DND-41 (cell line): ENCODE measurements at places on chromosomes 16 and 17.

GRCh38 chr17:63838631-63839171, 3.8 kb downstream of the SMARCD2 start:
- no peak for DNase-seq

DNA sequence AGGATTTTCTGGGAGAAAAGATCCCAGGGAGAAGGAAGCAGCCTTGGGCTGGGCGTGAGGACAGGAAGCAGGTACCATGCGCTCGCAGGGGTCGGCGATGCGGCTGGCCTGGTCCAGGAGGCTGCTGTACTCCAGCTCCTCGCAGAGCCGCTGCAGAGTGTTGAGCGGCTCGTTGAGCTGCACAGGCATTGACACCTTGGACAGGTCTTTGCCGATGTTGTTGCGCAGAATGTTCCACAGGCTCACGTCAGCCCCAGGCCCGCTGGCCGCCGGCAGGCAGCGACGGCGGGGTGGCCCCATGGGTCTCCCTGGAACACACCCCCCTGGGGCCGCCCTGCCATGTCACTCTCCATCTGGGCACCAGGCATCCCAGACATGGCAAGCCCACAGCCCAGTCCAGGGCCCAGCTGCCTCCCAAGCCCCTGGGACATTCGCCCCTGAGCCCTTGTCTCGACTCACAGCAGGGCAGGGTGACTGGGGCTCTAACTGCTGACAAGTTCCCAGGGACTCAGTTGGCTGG, 8.0 kb downstream of the OSBPL7 start:
- DNase-seq = no peak

- no peak for DNase-seq
Observed at GRCh38 chr17:9750524-9750923, 40.9 kb downstream of the DHRS7C start.

- DNase-seq = peak; percentile 58
Observed at GRCh38 chr16:20844588-20844987, 38.3 kb downstream of the REXO5 start.

DNA sequence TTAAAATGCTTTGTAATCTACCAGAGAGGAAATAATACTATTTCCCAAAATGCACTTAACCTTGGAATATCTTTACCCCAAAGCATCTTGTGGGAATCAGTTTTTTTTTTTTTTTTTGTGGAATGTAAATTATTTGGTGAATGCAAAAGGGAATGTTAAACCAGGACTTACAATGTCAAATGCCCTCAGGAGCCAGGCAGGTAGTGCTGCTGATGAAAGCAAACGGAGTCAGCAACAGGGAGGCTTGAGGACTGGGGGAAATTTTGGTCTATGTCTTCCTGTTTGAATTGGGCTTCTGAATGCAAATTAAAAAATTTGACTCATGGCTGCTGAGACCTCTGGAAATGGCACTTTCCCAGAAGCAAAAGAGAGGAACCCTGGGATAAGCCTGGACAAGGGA, 96.5 kb upstream of the NLRP1 start:
- DNase-seq = no peak

GRCh38 chr16:30115238-30115637, 1.9 kb upstream of the GDPD3 start:
- no peak for DNase-seq

DNA sequence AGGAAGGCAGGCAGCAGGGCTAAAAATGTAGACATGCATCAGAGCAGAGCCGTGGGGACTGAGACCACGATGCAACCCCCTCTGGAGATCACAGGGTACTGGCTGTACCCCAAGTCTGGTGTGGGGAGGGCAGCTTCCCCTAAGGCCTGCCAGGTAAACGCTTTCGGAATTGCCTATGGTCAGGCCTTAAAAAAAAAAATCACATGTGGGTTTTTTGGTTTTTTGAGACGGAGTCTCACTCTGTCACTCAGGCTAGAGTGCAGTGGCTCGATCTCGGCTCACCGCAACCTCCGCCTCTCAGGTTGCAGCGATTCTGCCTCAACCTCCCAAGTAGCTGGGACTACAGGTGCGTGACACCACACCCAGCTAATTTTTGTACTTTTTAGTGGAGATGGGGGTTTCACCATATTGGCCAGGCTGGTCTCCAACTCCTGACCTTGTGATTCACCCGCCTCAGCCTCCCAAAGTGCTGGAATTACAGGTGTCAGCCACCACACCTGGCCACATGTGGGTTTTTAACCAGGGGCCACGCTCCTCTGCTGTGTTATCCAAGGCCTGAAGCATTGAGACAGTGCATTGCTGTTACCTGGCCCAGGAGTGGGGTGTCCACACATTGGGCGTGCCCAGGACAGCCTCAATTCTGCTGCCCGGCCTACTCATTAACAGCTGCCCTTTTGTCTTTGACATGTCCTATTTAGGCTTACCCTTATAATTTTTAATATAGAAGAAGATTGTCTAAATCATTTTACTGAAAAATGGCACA, 50.4 kb downstream of the LITAF start:
- no peak for DNase-seq

DNA sequence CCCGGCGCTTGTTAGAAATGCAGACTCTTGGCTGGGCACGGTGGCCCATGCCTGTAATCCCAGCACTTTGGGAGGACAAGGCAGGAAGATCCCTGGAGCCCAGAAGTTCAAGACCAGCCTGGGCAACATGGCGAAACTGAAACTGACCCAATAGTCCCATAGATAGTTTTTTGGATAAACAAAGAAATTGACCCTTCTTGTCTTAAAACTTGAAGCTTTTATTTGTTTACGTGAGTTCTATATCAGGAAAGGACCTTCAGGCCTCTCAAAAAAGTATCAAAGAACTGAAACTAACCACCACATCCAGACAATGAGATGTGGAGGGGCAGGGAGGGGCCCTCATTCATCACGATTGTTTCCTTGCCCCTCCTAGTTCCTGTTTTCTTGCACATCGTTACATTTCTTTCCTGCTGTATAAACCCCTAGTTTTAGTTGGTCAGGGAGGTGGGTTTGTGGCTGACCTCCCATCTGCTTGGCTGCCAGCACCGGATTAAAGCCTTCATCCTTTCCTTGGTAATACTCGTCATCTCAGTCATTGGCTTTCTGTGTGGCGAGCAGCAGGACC, 29.9 kb upstream of the PRM1 start:
- DNase-seq = peak; percentile 50

DNA sequence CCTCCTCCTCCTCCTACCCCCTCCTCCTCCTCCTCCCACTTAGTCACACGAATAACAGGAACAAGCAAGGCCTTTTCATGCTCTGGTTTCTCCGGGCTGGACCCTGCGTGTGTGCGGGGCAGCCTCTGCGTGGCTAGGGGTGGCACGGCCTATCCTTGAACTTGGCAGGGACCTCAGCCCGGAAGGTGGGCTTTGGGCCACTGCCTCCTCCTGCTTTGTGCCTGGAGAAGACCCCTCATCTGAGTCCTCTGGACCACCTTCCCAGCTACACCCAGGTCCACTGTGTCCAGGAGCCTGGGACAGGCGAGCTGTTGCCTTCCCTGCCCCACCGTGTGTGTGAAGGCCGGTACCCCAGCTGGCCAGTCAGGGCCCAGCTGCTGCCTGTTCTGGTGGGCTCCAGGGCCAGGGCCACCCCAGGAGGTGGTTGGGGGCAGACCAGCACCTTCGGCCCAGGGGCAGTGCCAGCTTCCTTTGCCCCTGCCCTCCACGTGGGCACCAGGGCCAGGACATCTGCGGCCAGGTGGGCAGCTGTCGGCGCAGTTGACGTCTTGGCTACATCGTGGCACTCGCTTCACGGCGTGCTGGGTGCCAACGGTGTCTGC, 35.4 kb downstream of the GINS2 start:
- DNase-seq = no peak

- no peak for DNase-seq
Observed at GRCh38 chr17:393806-394717, 41.5 kb upstream of the RPH3AL start.

- no peak for DNase-seq
Observed at GRCh38 chr16:66911112-66911511, 7.6 kb downstream of the CDH16 start.
